EL (cell line): ENCODE measurements at places on chromosomes 16 and 17.
A peak's percentile ranks its signal among the peaks of the same experiment; 100 is the strongest.

GRCh38 chr16:64991001-64991400 is 130.9 kb downstream of the CDH11 start:
- no peak for DNase-seq

DNA sequence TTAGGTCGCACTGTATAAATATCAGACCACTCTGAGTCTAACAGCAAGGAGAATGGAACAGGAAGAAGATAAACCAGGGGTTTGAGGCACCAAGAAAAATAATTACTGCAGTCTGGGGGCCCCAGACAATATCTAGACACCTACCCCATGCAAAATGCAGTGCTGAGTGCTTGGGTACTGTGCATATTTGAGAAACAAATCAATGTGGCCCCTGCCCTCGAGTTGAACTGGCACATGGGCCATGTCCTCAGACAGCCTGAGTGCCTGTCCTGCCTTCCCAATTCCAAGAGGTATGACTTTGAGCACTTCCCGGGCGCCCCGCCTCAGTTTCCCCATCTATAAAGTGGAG is 6.2 kb upstream of the CIITA start:
- no peak for DNase-seq

GRCh38 chr16:89744813-89745212 is 23.5 kb downstream of the ZNF276 start:
- no peak for DNase-seq

GRCh38 chr16:10871157-10871991 is 5.6 kb upstream of the CIITA start:
- peak; percentile 95 for DNase-seq

- DNase-seq, result no peak
These were observed 165.6 kb upstream of the KCNJ16 start for GRCh38 chr17:69909389-69909788.

DNA sequence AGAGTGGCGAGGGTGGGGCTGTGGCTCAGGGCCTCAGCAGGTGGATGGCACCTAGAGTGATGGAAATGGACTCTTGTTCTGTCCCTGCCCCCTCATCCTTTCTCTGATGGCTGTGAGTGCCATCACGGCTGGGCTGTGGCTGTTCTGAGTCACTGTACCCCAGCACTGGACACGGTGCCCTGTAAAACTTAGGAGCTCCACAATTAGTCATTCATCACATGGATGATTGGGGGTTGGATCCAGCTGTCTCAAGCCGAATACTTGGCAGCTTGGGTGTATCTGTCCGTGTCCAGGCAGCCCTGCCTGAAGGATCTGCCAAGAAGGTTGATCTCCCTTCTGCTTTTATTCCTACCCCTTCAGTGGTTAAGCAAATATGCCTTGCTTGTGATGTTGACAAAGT is 295.5 kb upstream of the EEF2KMT start:
- DNase-seq, result no peak

DNA sequence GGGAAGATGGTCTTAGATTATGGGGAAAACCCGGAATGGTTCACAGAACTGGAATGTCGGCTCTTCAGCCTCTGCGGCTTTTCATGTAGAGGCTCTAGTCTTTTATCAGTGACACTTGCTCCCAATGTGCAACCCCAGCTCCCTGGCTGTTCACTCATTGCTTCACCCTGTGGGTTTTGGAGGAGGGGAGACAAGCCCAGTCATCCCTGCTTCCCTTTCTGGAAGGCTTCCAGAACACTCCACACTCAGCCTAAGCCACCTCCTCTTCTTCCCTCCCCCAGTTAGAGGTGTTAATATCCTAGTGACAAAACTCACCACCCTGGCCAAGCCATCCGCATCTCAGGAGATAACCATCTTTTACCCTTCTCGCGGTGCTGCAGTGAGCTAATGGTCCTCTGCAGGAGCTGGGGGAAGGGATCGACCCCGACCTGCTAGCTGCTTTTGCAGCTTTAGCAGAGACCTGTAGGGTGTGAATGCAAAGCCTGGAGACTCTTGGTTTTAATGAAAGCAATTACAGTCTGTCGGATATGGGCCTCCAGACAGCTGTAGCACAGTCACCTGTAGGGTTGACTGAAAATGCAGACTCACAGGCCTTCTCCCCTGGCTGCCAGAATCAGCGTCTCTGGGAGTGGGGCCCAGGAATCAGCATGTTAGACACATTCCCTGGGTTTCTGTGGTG is 24.3 kb upstream of the LASP1NB start:
- DNase-seq, result peak; percentile 99

GRCh38 chr17:27381007-27381501 is 75.2 kb upstream of the KSR1 start:
- peak; percentile 36 for DNase-seq

DNA sequence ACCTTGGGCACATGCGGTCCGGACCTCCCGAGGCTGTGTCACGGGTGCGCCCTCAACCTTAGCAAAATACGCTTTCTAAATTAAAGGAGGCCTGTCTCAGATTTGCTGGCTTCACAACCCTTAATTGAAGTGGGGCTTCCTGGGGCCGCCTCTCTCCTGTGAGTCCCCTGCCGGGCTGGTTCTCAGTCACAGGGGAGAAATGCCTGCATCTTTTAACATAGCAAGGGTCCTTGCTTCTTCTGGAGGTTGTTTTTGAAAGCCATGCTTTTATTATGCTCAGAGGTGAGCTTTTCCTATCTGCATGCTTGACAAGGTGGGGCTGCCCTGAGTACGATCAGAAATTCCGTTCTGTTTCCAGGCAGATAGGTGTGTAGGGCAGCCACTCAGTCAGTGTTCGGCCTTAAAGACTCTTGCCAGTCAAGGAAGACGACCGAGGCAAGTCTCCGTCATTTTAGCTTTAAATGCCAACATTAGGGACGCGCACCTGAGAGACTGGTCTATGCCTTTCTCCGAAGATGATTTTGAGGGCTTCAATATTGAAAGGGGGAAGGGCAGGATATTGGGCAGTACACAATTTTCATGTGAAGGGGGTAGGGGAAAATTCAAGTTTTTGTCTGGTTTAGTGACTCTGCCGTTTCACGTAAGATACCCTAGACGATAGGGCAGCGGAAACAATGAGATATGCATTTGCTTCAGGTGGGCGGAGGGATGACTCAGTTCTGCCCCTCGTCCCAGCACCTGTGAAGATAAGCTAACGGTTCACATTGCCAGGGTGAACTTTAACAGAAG is 5.5 kb upstream of the SLC7A5 start:
- no peak for DNase-seq

- peak; percentile 3 for DNase-seq
These were observed at the start of gene PRKCB for GRCh38 chr16:23835390-23836077. Gene PRKCB, plus strand, starts transcription at chr16:23835983.

GRCh38 chr16:72202014-72202413 is 30.1 kb upstream of the PMFBP1 start:
- DNase-seq, result no peak

DNA sequence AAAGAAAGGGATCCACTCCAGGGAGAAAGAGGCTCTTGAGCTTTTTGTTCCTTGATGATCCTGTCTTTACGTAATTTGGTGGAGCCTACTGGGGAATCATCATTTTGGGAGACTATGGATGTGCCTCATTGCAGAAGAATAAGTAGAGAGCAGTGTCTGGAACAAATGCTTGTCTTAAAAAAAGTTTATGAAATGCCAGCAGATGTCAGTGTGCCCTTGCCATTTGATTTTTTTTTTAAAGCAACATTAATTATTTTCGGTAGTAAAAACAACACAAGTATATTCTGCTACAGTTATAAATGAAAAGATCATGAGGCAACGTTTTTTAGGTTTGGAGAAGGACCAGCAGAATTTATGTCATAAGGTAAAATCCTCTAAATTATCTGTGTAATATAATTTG is 934.8 kb upstream of the EEF2KMT start:
- no peak for DNase-seq

DNA sequence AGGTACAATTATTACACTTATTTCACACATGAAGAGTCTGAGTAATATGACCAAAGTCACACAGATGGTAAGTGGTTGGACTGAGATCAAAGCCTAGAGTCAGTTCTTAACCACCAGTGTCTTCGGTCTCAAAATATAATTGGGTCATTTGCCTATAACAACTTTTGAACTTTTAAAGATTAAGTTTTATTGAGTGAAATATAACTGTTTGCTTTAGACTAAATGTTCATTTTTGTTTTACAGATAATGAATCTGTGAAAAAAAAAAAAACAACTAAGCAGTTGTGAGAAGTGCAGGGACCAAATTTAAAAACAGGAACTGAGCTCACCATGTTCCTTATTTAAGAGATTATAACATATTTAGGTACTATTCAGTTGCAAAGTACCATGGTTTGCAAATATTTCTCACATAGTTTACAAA is 150.1 kb downstream of the ITFG1 start:
- no peak for DNase-seq

GRCh38 chr16:82675300-82675699 is 48.5 kb downstream of the CDH13 start:
- peak; percentile 35 for DNase-seq

- no peak for DNase-seq
These were observed 6.0 kb downstream of the NAGPA start for GRCh38 chr16:5027575-5028235.

- DNase-seq, result no peak
These were observed 30.1 kb downstream of the IKZF3 start for GRCh38 chr17:39834017-39834416.

GRCh38 chr17:49035470-49036269 is 38.5 kb downstream of the IGF2BP1 start:
- DNase-seq, result peak; percentile 43

GRCh38 chr17:58315281-58315711 is 13.3 kb downstream of the TSPOAP1 start:
- DNase-seq, result no peak

GRCh38 chr17:70642059-70642458 is 472.7 kb downstream of the KCNJ2 start:
- no peak for DNase-seq
